ENCODE measurements at places on chromosomes 6 and 20.

DNA sequence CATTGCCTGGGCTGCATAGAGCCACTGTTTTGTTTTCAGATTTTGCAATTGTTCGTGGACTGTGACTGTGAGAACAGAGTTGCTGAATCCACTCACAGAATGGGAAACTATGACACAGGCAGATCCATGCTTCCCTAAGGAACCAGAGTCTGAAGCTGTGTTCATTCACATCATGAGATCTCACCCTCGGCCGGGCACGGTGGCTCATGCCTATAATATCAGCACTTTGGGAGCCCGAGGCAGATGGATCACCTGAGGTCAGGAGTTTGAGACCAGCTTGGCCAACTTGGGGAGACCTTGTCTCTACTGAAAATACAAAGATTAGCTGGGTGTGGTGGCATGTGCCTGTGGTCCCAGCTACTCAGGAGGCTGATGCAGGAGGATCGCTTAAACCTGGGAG lies 139.2 kb upstream of the SALL4 start:
- DNase-seq = no peak

DNA sequence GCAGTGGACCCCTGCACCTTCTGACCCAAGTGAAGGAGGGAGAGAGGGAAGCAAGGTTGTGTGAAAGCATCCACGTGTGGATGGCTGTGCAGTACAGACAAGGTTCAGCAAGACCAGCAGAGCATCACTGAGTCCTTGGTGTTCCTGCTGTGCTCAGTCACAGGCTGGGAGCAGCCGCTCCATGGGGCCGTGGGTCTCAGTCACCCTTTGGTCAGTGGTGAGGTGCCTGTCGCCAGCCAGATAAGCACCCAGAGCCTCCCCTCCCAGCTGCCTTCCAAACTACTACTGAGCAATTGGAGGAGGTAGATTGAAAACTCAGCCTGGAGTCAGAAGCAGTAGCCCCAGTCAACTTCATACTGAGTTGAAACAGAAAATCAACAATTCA lies 218.9 kb downstream of the SLC24A3 start:
- no peak for DNase-seq

DNA sequence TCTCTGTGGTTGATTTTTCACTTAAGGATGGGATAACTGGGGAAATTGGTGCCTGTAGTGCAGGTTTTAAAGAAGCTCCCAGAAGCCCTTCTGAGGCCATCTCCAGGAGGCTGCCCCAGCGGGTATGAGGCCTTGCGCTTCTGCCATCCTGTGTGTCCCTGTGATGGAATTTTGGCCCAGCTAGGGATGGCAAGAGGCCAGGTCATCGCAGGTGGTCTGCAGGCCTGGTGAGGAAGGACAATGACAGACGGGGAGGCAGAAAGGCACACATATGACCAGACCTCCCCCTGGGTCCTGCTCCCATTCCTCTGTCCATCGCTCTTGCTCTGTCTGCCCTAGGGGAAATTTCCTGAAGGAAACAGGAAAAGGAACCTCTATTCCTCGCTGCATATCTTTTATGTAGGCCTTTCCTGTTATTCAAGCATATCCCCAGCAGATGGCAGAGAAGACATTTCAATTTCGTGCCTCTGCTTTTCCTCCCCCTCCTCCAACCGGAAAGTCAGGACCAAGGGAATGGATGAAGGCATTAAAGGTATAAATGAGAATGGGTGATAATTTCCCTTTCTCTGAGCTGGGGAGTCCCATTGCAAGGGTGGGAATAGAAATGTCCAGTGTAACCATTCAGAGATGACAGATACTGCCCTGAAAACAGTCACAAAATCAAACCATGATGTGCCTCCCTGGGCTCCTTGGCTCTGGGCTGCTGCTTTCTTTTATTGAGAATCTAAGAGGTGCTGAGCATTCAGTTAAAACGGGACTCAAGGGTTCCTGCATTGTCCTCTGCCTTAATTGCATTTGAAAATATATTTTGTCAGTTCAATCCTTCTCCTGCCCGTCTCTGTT lies 17.6 kb upstream of the HLA-F start:
- no peak for DNase-seq

DNA sequence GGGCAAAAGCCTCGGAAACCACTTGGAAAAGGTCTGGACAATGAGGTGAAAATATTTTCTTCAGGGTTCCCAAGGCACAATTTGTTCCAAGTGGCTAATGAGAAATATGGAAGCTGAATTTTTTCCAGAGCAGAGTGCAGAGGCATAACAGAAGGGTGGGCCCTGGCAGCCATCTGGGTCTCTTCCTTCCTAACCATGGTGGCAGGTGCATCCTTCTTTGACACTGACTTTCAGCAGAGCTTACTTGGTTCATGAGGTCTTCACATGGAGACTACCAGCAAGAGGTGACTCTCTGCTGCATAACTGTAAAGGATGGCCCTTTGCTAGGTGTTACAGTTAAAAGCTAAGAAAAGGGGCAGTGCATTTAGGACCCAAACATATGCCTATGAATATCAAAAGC lies 522.9 kb downstream of the KIF16B start:
- no peak for DNase-seq

GRCh38 chr20:25039697-25040437 lies 18.1 kb downstream of the ACSS1 start:
- DNase-seq = no peak

DNA sequence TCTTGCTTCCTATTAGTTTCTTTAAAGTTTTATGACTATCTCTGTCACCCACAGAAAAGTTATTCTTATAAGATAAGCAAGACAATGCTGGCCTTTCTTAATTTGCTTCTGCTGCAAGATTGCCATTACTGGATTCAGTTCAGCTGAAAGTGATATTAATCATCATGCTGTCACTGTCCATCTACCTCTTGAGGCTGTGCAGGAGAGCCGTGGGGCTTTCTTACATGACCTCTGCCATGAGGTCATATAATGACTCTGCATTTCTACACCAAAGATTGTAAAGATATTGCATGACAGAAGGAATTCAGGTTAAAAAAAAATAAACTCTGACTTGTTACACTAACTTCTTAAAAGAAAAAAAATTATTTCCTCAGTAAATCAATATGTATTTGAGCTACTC lies 106.9 kb downstream of the TRDN start:
- no peak for DNase-seq

- DNase-seq = no peak
Observed at GRCh38 chr6:56652231-56652630, 9.5 kb upstream of the DST start.

DNA sequence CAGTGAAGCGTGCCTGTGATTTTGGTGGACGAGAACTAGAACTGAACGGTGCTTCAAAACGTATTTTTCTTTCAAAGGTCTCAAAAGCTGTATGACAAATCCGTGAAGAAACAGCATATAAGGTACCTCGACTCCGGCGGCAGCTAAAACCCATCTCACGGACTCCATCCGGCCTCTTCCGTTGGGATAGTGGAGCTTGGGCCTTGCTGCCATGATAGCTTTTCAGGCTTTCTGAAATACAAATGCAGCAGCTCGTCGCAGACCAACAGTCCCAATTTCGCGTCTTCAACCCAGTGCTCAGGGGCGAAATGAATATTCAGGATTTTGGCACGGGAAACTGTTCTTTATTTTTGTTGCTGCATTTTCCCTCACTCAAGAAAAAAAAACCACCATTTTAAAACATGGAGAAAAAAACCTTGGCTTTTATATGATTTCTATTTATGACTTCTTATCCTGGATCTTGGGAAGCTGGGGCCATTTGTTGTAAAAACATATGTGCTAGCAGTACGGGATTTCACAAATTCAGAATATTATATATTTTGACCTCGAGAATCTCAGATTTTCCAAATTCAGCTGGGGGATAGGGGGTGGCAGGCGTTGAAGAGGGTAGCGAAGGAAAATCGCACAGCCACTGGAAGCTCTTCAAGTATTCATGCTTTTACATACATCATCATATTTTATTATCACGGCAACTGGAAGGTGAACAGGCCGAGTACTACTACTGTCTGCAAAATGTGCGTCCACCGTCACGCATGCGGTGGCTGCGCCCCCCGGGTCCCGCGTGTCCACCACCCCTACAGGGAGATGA lies 849 bp downstream of the GSTA4 start:
- no peak for DNase-seq

GRCh38 chr6:36023996-36024795 lies at the start of gene SLC26A8:
SLC26A8 (minus strand) TSS chr6:36024641; CDS start chr6:36019707, 4,934 bp downstream.
- no peak for DNase-seq

GRCh38 chr6:159602431-159603041 lies 90.5 kb downstream of the SOD2 start:
- DNase-seq = no peak

DNA sequence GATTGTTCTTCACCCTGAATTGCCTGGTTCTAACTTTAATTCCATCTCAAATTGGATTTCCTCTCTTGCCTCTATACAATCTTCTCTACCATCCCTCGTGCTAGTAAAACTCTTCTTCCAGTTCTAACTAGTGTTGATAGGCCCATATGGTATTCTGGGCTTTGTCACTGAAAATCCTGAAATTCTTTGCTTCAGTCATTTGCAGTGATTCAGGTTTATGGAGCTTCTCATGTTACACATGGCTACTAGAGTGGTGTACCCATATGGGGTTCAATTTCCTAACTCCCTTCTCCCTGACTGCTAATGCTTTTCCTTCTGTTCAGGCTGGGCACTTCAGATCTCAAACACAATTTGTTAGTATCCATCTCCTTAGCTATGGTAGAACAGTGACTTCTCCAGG lies 956.6 kb downstream of the KIF16B start:
- no peak for DNase-seq

DNA sequence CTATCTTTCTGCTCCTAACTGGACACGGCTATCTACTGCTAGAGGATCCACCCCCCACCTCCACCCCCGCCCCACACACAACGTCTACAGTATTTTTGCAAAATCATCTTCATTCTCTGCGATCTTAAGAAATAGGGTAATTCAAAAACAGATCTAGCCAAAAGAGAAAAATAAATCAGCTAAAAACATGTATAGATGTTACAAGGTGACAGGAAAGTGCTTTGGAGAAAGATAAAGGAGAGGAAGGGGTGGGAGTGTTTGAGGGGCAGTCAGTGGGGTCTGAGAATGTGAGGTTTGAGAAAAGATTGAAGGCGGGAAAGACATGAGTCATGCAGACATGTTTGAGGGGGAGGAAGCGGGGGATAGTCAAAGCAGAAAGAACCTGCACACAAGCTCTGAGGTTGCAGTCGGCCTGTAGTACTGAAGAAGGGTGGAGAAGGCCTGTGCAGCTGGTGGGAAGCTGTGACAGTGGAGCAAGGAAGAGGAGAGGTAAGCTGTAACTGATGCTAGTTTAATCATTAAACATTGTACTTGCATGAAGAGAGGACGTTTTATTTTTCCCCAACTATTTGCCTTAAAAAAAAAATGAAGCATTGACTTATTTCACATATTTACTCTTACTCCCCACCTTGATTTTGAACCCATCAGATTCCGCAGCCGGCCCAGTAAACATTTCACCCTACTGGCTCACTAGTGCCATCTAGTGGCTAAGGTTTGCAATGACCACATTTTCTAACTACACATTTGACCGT lies 332.6 kb downstream of the ADGRB3 start:
- DNase-seq = no peak

DNA sequence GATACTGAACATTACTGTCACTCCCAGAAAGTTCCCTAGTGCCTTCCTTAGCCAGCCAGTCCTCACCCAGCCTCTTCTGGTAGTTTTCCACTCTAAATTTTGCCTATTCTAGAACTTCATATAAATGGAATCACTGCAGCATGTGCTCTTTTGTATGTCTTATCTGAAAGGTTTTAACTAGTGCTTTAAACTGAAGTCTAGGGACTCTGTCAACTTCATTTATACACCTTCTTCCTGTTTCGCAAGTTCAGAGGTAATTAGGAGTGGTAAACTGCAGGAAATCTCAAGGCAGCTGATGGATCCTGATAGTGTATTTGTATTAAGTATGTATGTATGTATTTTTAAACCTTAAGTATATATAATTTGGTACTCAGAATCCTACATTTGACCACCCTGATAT lies 94.3 kb downstream of the TCP11 start:
- no peak for DNase-seq

DNA sequence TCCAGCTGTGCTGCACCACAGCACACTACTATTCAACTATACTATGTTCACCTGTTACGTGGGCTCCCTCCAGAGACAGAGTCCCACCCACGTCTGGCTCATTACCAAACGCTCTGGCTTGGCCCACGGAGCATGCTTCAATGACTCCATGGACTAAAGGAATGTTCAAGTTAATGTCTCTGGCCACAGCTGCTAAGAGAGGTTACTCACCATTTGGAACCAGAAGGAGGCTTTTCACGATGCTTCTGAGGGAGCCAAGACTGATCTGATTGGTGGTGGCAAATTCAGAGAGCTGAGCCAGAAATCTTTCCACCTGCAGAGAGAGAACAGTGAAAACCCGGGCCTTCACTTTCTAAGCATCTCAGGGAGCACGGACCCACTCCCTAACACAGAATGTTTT lies 15.6 kb downstream of the COMMD7 start:
- DNase-seq = no peak

GRCh38 chr6:157443066-157443800 lies 62.2 kb downstream of the ZDHHC14 start:
- DNase-seq = no peak

DNA sequence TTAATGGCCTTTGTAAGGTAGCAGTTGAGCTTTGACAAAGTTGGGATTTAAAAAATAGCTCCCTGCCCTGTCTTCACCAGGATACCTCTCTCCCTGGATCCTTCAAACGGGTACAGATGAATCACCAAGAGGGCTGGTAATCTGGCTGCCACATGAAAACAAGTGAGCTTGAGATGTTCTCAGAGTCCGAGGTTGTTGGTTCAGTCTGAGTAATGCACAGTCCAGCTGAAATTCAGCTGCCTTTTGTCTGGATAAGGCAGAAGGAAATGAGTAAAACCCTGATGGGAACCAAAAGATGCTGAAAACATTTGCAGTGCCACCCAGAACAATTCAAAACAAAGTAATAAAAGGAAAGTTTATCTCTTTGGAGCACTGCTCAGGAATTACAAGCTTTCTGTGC lies 86.8 kb downstream of the GJA1 start:
- DNase-seq = no peak

DNA sequence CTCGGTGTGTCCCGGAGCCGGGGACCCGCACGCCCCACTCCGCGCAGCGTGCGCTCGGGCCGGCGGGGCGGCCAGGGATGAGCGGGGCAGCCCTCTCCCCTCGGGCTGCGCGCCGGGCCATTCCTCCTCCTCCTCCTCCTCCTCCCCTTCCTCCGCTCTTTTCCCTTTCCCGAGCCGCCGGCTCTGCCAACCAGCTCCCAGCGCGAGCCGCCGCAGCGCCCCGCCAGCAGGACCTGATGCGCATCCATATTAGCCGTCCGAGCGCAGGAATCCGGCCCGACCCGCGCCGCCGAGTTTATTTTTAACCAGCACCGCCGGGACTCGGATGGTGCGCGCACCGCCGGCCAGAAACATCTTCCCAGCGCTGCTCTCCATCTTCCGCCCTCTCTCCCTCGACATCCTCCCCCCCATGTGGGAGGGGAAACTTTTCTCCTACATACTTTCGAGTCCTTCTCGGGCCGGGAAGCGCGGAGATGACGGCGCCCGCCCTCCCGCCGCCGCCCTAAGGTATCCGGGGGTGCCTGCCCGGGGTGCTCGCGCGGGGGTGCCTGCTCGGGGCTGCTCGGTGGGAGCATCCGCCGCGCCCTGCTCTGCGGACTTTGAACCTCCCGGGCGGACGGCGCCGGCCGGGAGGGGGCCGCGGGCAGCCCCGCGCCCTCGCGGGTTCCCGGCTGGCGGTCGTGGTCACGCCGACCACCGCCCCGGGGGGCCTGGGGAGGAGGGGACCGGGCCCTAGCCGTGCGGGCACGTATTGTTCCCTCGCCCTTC lies 619 bp downstream of the RREB1 start:
- no peak for DNase-seq
